ENCODE measurements at places on chromosomes 11 and 22.

GRCh38 chr11:78504708-78505107 is 70.0 kb downstream of the NARS2 start:
- DNase-seq: no peak

DNA sequence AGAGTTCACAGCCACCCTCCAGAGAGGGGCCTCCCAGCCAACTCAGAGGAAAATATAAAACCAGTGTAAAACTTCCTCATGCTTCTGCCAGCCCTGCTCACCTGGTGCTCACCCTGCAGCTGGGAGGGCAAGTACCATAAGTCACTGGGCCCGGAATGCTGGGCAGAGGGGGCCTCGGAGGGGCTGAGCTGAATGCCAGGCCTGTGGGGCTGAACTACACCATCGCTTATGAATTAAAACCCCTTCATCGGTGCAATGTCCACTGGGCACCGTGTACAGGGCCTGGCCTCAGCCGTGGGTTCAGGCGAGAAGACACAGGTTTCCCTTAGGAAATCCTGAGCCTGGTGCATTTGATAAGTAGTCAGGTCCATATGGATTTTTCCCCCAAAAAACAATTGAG is 828.6 kb downstream of the TBC1D22A start:
- DNase-seq: no peak

GRCh38 chr11:36313750-36314433 is 17.8 kb downstream of the PRR5L start:
- no peak for DNase-seq

- no peak for DNase-seq
These were observed 70.2 kb downstream of the NOX4 start for GRCh38 chr11:89420981-89421380.

- DNase-seq: no peak
These were observed 49.9 kb upstream of the SOX6 start for GRCh38 chr11:16406226-16406625.

All from NCI-H345 (cell line).